ENCODE measurements at places on chromosomes 7 and 10.

DNA sequence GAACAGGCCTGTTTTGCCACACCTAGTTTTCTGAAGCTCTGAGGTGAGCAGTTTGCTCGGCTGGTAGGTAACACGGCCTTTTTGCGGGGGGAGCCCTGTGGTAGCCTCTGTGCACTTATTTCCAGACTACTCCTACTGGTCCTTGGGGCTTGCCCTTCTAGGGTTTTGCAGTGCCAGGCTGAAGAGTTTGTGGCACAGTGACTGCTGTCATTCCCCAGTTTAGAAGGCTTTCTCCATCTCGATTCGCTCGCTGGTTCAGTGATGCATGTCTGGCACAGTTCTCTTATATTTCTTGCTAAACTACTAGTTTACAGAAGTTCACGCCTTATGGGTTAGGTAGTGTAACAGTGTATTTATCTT, 711 bp downstream of the KIF20B start:
- peak; percentile 34 for DNase-seq

- no peak for DNase-seq
These were observed 40.5 kb downstream of the AMZ1 start for GRCh38 chr7:2728316-2729030.

GRCh38 chr10:4051011-4051640, 266.1 kb upstream of the KLF6 start:
- DNase-seq, result no peak

- DNase-seq, result no peak
These were observed 43.8 kb downstream of the PDE6C start for GRCh38 chr10:93656155-93656554.

DNA sequence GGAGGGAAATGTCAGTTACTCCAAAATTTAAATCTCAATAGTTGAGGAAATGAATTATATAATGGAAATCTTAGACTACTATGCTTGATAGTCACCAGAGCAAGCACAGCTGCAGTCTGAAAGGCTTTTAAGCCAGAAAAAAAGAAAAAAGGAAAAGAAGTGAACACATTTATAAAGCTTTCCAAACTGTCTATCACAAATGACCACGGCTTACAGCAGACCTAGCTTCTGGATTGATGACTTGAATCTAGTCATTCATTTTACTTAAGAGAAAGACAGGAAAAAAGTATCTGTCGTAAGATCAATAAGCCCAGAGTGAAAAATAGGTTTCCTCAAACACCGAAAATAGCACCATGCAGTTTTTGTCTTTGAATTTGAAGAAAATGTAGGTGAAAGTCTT, 67.9 kb upstream of the OGDHL start:
- no peak for DNase-seq

GRCh38 chr10:130396044-130396443, 259.9 kb downstream of the GLRX3 start:
- no peak for DNase-seq

- no peak for DNase-seq
These were observed 96.3 kb downstream of the RAB11FIP2 start for GRCh38 chr10:117950408-117950807.

DNA sequence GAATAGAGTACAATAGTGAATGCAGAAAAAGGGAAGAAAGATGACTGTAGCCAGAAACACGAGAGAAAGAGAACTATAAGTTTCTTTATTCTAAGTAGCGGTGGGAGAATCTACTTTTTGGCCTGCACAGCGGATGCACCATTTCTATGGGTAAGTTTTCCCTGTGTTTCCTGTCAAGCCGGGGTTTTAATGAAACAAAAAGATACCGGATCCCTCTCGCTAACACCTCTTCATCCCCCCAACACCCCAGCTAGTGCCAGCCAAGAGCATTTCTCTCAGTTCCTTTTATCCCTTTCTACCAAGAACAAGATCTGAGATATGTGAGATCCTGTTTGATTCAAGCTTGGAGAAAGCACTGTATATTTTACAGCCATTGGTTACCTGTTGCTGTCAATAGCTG, 14.7 kb downstream of the PTPRZ1 start:
- DNase-seq, result no peak

DNA sequence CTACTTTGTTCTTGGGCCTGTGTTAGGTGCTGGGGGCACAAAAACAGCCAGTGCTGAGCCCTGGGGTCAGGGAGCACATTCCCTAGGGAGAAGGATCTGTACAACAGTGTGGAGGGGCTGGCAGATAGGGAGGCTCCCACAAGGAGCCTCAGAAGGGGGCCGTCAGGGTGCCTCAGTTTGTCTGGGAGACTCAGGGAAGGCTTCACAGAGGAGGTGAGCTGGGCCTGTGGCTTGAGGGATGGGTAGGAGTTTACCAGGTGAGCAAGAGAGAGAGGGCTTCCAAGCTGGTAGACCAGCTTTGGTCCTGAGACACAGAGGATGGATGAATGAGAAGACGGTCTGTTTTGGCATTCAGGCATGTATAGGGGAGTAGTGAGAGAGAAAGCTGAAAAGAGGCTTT, 52.1 kb downstream of the CAMK1D start:
- no peak for DNase-seq

DNA sequence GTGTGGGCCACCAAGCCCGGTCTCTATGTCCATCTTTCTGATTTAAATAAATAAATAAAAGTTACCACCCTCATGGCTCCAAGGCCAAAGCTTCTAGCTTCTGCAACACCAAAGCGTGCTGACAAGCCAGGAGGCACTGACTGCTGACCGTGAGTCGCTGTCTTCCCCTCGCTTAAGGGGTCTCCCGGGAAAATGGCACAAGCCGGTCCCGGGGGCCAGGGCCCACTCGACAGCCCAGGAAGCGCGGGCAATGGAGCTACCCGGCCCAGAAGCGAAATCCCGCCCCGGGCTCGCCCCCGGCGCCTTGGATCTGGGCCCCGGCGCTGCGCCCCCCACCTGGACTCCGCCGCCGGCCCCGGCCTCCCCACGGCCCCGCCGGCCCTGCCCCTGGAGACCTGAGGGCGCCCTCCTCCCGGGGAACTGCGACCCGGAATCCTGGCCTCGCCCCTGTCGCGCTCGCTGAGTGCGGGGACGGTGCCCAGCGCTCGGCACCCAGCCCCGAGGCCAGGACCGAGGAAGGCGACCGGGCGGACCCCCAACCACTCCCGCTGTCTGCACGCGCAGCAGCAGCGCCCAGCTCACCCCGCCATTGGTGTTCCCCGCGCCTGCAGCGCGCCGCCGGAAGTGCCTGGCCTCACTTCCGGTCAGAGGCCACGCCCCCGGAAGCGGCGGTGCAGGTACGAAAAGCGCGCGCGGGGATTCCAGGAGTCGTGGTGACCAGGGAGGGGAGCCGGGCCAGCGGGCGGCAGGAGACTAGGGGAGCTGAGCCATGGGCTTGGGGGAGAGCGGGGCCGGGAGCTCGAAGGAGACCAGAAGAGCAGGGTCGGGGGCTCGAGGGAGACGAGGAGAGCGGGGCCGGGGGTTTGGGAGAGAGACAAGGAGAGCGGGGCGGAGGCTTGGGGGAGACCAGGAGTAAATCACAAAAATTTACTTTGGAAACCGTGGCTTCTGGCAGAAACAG, at the start of the genes MRM2 and NUDT1:
Gene MRM2 (minus strand): TSS at position 626 of the 961 bp plus-strand sequence. CDS start 36 bp downstream, at position 590.
Gene NUDT1 (plus strand): TSS at position 647 of the 961 bp plus-strand sequence. CDS start 2,349 bp downstream, outside the sequence.
- peak; percentile 72 for DNase-seq

GRCh38 chr7:110168010-110168409, 922.9 kb upstream of the LRRN3 start:
- no peak for DNase-seq

DNA sequence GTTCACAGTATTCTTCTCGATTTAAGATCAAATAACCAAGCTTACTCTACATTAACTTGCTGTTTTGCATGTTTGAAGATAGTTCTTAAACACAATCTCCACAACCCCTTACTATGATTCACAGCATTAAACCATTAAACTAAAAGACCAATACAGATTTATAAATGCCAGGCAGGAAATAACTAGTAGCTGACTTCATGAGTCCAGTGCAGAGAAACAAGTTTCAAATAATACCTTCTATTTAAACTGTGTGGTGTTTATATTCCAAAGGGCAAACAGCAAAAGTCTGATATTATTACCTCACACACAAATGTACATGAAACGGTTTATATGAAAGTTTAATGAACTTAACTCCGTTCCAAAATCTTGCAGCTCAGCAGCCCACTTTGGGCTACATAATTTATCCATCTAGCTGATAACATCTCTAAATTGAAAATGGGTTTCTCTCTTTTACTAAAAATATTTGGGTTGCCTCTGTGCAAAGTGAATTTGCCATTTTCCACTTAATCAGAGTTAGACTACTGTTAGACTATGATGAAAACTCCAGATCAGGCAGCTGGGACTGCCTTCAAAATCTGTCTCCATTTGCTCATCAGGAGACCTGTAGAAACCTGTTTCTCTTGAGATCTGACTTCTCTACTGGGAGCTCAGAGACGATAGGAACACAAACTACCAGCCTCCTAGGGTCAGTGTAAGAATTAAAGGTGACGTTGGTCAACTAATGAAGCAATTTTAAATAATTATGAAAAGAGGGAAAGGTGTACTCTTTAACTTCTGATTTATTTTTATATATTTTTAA, 287.3 kb downstream of the FZD1 start:
- no peak for DNase-seq

DNA sequence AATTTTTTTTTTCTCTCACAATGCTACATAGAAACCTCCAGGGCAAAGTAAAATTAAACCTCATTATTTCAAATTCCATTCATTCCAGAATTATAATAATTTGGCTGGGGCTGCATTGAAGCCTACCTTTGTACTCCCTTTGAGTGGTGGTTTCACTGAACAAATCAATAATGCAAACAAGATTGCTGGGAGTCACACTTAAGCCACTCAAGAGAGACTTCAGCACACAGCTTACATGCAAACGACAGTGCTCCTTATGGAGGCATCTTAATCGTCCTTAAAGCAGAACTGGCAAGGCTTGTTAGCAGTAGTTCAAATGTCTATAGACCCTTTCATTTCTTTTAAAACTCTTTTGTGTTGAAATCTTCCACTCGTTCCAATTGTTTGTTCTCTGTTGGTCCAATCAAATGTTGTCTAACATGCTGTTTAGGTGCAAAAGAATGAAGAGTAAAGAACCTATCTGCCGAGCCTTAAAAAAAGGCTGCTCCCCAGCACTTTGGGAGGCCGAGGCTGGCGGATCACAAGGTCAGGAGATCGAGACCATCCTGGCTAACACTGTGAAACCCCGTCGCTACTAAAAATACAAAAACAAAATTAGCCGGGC, 294.9 kb downstream of the FGFR2 start:
- no peak for DNase-seq

DNA sequence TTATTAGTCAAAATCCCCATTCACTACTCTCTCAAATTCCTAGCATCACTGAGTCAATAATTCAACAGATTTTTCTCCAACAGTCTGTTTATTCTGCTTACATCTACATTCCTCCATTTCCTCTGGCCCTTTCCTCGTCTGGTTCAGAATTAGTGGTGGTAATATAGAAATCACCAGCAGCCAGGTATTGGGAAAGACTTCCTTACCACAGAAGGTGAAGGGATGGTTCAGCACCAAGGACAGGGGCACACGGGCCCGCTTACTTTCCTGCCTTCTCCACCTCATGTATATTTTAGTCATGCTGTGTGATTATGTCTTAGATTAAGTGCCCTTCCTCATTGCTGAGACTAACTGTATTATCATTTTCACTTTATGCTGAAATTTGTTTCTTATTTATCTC, 70.4 kb upstream of the APBB1IP start:
- peak; percentile 65 for DNase-seq

GRCh38 chr7:105613611-105614330, 32.5 kb upstream of the EFCAB10 start:
- no peak for DNase-seq

- DNase-seq, result no peak
These were observed 112.9 kb downstream of the SAMD9 start for GRCh38 chr7:93004906-93005305.

- DNase-seq, result no peak
These were observed 162.6 kb downstream of the JAZF1 start for GRCh38 chr7:28018020-28018419.

DNA sequence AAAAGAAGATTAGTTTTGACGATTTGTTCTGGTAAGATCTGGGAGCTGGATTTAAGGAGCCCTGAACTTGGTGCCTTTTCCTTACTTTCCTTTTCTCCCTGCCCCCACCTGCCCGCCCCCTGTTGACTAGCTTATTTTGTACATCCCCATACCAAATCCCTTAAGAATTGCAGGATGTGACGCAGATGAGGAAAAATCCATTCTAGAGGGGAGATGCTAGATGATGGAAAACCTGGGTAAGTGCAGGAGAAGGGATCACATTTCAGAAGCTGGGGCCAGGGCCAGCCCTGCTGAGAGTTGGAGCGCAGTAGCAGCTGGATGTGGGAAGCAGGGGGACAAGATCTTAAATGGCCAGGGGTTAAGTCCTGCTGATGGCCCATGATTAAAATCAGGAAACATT, 93.9 kb downstream of the CCDC3 start:
- no peak for DNase-seq

GRCh38 chr10:86569335-86569734, 47.7 kb upstream of the WAPL start:
- DNase-seq, result no peak

DNA sequence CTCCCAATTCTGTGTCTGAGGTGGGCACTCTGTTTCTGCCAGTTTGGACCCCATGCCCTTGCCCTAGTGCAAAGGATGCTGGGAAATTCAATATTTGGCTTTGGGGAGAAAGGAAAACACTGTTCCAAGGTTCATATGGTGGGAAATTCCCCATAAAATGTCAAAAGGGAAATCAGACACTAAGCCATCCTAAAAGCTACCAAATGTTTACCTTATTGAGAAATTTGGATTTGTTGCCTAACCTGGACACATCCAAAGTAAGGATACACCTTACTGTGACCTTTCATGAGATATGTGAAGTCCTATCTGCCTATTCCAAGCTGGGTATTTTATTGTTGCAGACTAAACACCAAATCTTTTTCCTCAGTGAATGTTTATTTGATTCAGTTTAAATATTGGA, 109.1 kb downstream of the CYP26A1 start:
- DNase-seq, result no peak

- DNase-seq, result no peak
These were observed 10.3 kb downstream of the TBL2 start for GRCh38 chr7:73567846-73568685.

DNA sequence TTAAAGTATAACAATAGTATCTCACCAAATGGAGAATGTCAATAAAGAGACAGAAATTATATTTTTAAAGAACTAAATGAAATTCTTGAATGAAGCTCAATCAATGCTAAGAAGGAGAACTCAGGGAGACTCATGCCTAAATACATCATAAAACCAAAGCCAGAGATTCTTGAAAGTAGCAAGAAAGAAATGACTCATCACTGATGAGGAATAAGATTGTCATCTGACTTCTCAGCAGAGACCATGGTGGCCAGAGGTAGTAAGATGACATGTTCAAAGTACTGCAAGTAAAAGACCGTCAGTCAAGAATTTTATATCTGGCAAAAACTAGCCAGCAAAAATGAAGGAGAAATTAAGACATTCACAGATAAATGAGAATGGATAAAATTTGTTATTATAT, 399.0 kb downstream of the GRID1 start:
- DNase-seq, result no peak

GRCh38 chr10:25014579-25014978, 1.4 kb downstream of the ENKUR start:
- no peak for DNase-seq

Measured in activated naive CD4-positive, alpha-beta T cell treated with anti-CD3 and anti-CD28 coated beads for 36 hours (primary cell).